Jurkat, Clone E6-1 (cell line): ENCODE measurements at places on chromosomes 12 and 14.

- DNase-seq, result no peak
Observed at GRCh38 chr14:78737601-78738000, 567.4 kb downstream of the NRXN3 start.

DNA sequence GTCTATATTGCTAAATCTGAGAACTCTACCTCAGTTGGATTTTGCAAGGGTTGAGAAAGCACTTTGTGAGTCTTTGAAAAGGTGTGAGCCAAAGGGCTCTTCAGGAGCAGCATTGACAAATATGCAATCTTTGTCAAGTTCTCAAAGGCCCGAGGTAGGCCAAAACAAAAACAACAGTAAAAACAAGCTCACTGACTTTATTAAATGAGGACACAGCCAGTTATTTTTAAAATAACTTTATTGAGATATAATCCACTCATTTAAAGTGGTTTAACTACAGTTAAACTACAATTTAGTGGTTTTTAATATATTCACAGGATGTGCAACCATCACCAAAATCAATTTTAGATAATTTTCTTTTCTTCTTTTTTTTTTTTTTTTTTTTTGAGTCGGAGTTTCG is 2.0 kb upstream of the CREBL2 start:
- DNase-seq, result no peak

DNA sequence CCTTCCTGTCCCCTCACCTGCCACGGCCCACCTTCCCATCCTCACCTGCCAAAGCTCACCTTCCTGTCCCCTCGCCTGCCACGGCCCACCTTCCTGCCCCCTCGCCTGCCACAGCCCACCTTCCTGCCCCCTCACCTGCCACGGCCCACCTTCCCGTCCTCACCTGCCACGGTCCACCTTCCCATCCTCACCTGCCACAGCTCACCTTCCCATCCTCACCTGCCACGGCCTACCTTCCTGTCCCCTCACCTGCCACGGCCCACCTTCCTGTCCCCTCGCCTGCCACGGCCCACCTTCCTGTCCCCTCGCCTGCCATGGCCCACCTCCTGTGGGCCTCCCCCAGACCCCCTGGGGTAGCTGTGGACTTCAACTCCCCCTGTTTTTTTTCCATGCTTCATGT is 48.8 kb upstream of the GPR68 start:
- DNase-seq, result no peak

- DNase-seq, result no peak
Observed at GRCh38 chr12:99147130-99147529, 500.4 kb upstream of the GARIN6 start.

DNA sequence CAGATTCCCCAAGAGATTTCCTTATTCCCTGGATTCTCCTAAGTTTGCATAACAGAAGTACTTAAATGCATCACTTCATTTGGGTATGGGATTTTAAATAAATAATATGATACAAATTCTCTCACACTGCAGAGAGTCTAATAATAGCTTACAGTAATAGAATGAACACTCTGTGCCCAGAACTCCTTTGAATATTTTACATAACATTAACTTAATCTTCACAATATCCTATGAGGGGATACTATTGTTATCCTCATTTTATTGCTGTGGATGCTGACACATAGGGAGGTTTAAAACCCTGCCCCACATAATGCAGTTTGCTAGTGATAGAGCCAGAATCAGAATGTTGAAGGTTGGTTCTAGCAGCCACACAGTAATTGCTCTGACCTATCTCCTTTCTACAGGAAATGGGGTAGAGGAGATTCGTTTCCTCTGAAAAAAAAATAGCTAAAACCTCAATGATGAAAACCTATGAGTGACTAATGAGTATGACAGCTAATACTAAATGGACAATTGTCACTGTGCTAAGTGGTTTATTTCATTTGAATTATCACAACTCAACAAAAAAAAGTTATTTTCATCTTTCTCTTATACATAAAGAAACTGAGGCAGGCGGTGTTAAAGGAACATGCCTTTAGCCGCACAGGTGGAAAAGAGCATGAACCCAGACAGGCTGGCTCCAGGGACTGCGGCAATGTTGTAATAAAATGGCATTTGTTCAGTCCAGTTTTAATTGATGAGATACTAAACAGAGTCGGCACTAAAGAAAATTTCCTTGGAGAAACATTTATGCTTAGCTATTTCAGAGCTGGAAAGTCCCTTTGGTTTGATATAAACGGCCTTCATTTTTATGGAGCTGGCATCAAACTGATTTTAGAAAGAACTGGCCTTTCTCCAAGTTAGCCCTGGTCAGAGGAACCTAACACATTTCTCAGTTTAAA is 880.9 kb downstream of the NRXN3 start:
- DNase-seq, result no peak

DNA sequence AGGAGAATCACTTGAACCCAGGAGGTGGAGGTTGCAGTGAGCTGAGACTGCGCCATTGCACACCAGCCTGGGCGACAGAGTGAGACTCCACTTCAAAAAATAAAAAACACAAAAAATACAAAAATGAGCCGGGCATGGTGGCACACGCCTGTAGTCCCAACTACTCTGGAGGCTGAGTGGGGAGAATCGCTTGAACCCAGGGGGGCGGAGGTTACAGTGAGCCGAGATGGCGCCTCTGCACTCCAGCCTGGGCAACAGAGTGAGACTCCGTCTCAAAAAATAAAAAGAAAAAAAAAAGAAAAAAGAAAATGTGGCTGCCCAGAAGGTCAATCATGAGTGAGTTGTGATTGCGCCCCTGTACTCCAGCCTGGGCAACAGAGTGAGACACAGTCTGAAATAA is 9.2 kb downstream of the DNAJC22 start:
- DNase-seq, result no peak

DNA sequence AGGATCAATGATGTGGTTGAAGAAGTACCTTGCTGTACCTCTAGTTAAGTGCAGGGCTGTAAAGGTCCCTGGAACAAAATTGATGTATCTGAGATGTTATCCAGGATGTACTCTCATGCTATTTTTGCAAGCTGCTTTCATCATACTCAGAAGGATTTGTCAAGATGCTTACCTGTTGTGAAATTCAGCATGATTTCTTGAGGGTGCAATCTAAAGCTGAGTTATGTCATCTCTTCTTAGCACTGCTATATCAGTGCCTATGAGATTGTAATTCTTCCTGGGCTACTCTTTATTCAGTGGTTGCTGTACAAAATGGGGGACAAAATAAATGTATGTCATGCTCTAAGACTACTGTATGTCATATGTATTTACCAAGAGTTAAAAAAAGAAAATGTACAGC is 340.7 kb upstream of the LMO3 start:
- no peak for DNase-seq

GRCh38 chr12:68106160-68106559 is 53.4 kb downstream of the IFNG start:
- DNase-seq, result no peak

DNA sequence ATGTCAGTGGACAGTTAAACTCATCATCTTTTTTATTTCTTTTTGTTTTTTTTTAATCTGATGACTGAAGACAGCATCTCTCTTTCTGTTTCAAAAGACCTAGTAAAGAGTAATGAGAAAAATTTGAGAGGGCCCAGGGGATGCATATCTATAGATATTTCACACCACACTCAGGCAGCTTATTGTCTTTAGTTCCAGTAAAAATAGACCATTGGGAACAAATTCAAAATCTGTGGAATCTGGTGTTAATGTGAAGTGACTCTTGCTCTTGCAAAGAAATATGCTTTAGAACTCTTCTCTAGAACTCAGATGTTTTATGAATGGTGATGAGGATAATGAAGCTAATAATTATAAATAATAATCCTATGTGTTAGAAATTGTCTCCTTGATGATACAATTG is 214.5 kb upstream of the ATP2B1 start:
- no peak for DNase-seq

- DNase-seq, result peak; percentile 91
Observed at GRCh38 chr12:52024845-52025230, 18.1 kb downstream of the TAMALIN start.

GRCh38 chr12:124722878-124723277 is 140.8 kb downstream of the SCARB1 start:
- DNase-seq, result no peak
